Adrenal gland (tissue), 19 donors: ENCODE measurements at places on chromosomes 5 and 9.

GRCh38 chr9:127707766-127708165 is 978 bp downstream of the CFAP157 start:
- no peaks in the 10 kb centered on the region for H3K4me1 ChIP-seq
- no peak overlapping the region for H3K4me3 ChIP-seq
- DNase-seq = no peak
- H3K36me3 ChIP-seq = no peaks in the 10 kb centered on the region
- no peak overlapping the region for H3K27ac ChIP-seq

- no peaks in the 10 kb centered on the region for H3K27me3 ChIP-seq
- no peak for DNase-seq
These were observed 47.0 kb downstream of the TJP2 start for GRCh38 chr9:69221036-69221435.

DNA sequence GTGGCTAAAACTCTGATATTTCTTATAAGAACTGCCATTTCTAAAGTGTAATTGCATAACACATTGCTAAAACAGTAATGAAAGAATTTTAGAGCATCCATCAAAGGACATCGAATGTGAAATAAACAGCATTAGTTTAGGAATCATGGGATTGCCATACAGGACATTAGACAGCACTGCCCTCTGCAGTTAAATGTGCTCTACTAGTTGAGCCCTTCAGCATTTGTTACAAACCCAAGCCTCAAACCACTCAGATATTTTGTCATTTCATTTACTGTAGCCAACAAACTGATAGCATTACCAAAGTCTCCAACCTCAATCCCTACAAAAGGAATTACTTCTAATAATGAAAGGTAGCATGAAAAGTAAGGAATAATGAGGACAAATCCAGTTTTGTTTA is 116.8 kb upstream of the COX7C start:
- H3K27ac ChIP-seq = no peak overlapping the region
- peaks cover 4% of the 10 kb centered on the region for H3K27me3 ChIP-seq
- H3K36me3 ChIP-seq = no peaks in the 10 kb centered on the region
- no peaks in the 10 kb centered on the region for H3K4me1 ChIP-seq
- no peak for DNase-seq

DNA sequence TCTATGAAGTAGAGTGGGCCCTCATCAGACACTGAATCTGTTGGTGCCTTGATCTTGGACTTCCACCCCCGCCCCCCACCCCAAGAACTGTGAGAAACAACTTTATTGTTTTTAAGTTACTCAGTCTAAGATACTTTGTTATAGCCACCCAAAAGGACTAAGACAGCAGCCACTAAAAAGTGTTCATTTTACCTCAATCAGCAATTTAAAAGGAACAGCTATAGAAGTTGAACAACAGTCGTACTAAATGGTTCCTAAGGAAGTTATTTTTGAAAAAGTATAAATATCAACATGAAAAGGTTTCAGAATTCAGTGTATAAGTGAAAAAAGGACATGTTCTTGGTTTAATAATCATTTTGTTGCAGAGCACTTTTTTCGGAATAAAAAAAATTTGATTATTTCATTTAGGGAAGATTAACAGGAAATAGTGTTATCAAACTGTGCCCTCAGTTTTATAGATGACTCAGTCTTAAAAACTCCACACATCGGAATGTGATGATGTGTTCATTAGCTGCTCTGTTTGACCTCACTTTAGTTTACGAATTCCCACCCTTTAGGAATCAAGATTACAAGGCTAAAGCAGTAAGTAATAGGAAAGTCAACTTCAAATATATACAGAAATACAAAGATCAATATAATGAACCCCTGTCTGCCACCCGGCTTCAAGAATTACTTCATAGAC is 71.2 kb downstream of the MTAP start:
- no peak overlapping the region for H3K27ac ChIP-seq
- H3K27me3 ChIP-seq = no peaks in the 10 kb centered on the region
- no peak for DNase-seq
- no peaks in the 10 kb centered on the region for H3K36me3 ChIP-seq

- no peaks in the 10 kb centered on the region for H3K4me1 ChIP-seq
- H3K27ac ChIP-seq = no peak overlapping the region
- no peaks in the 10 kb centered on the region for H3K36me3 ChIP-seq
- no peak overlapping the region for H3K4me3 ChIP-seq
- H3K27me3 ChIP-seq = no peaks in the 10 kb centered on the region
- DNase-seq = no peak
These were observed 56.2 kb upstream of the TNPO1 start for GRCh38 chr5:72760259-72760658.

DNA sequence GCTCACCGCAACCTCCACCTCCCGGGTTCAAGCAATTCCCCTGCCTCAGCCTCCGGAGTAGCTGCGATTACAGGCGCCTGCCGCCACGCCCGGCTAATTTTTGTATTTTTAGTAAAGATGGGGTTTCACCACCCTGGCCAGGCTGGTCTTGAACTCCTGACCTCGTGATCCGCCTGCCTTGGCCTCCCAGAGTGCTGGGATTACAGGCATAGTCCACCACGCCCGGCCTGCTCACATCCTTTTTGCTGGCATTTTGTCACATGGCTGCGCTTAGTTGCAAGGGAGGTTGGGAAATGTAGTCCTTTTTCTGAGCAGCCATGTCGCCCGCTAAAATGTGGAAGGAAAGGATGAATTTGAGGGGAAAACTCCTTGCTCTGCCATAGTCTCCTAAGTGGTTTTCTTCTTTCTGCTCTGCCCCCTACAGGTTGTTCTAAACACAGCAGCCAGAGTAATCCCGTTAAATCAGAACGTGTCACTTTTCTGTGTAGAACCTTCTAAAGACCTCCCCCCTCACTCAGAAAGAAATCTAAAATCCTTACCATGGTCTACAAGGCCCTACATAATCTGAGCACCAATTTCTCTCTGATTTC is 57.8 kb upstream of the HSPA9 start:
- H3K36me3 ChIP-seq = no peaks in the 10 kb centered on the region
- no peak overlapping the region for H3K27ac ChIP-seq
- H3K4me3 ChIP-seq = no peak overlapping the region
- peak; percentile 78 for DNase-seq
- H3K4me1 ChIP-seq = peaks cover 13% of the 10 kb centered on the region

GRCh38 chr9:21461377-21461776 is 20.7 kb downstream of the IFNE start:
- H3K36me3 ChIP-seq = no peaks in the 10 kb centered on the region
- no peak for DNase-seq
- no peak overlapping the region for H3K4me3 ChIP-seq
- H3K27me3 ChIP-seq = no peaks in the 10 kb centered on the region
- H3K27ac ChIP-seq = no peak overlapping the region

GRCh38 chr5:80125962-80126480 is 90.9 kb downstream of the THBS4 start:
- H3K36me3 ChIP-seq = no peaks in the 10 kb centered on the region
- no peak overlapping the region for H3K27ac ChIP-seq
- no peaks in the 10 kb centered on the region for H3K4me1 ChIP-seq
